ENCODE measurements at places on chromosomes 2 and 18.
A peak's percentile ranks its signal among the peaks of the same experiment; 100 is the strongest.

DNA sequence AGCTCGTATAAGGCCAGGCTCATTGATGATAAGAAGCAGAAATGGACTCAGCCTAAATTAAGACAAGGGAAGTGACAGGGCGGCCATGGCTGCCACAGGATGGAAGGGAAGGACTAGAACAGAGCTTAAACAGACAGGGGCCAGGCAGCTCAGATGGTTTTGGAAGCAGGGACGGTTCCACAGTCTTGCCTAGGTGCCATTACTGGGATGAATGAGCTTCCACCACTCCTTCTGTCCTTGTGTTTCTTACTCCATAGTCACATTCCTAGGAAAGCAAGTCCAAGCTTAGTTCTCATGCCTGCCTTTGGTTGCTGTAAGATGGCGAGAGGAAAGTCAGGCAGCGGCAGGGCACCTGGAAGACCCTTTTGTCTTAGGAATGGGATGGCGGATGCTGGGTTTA is 11.9 kb downstream of the GNLY start:
- no peak for DNase-seq

DNA sequence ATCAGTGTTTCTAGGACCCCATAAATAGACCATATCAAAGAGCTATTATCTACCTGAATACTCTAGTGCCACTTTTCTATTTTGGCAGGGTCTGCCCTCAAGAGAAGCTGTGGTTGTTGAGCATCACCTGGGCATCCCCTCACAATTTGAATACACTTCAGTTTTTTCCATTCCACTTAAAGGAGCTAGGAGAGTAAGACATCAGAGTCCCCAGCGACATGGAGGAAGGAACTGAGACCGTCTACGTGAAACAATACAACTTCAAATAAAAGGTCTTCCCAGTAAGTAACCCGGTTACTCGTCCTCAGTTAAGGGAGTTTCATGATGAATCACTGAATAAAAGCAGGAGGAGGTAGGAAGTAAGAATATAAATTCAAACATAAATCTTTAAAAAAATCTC is 206.7 kb downstream of the AFF3 start:
- no peak for DNase-seq

- DNase-seq: no peak
These were observed 30.9 kb upstream of the UBE2F start for GRCh38 chr2:237935740-237936452.

- DNase-seq: no peak
These were observed 18.7 kb downstream of the C2orf92 start for GRCh38 chr2:97688062-97688827.

- DNase-seq: no peak
These were observed 225.7 kb downstream of the ACKR3 start for GRCh38 chr2:236795169-236795860.

DNA sequence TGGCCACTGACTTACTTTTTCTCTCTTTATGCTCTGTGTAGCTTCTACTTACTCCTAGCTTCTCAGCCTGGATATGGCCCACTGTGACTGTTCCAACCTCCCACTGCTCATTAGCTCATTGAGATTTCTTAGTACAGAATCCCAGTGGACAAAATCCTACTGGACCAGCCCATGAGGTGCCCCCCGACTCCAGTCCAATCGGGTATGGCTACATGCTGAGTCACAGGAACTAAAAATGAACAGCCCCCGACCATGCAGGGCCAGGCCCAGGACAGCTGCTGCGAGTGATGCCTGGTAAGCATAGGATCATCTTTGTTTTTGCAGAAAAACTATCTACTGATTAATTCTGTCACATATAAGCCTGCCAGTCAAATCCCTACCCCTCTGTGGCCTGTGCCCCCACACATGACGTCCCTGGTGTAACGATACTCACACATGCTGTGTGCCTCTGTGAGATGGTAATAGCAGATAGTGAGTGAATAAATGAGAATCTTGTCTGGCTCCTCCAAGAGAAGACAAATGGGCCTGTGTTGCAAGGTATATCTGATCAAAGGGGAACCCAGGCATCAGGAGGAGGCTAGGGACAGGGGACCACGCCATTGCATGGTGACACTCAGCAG is 85.9 kb upstream of the KLF7 start:
- DNase-seq: no peak

DNA sequence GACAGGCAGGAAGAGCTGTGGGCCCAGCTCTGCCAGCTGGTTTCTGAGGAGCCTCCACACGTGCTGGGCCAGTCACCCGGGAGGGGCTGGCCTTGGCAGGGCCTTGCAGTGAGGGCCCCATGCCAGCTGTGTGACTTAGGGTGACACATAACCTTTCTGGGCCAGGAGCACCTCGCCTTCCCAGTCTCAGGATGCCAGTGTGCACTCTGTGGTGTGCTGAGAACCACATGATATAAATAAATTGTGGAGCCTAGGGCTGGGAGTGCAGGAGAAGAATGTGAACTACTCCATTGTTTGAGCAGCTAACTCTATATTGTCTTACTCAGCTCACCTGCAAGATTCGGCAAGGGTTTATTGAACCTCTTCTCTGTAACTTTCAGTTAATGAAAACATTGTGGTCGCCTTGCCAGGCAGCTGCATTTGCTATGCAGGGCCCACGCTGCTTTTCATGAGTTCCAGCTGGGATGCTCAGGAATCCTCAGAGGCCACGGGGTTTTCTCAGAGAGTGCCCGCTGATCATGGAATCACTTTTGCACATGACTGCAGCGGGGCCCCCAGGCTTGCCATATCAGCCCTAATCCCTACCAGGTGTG is 222.3 kb downstream of the SH3RF3 start:
- DNase-seq: peak; percentile 54

GRCh38 chr2:62076980-62077638 is 118.8 kb upstream of the B3GNT2 start:
- DNase-seq: no peak

Measured in AG04450 (cell line).